Retina (tissue), 1 donor: ENCODE measurements at places on chromosomes 7 and 10.

DNA sequence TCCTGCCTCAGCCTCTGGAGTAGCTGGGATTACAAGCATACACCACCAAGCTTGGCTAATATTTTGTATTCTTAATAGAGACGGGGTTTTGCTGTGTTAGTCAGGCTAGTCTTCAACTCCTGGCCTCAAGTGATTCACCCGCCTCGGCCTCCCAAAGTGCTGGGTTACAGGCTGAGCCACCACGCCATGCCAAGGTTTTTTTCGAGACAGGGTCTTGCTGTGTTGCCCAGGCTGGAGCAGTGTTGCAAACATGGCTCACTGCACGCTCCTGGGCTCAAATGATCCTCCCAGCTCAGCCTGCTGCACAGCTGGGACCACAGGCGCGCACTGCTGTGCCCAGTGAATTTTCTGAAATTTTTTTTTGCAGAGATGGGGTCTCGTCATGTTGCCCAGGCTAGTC is 3.3 kb upstream of the SEC31B start:
- no peak for DNase-seq

GRCh38 chr10:88067737-88068136 is 204.3 kb downstream of the PTEN start:
- no peak for DNase-seq

- DNase-seq = no peak
These were observed 148.1 kb downstream of the ADARB2 start for GRCh38 chr10:1589257-1589656.

GRCh38 chr10:54796881-54797280 is 4.2 kb downstream of the PCDH15 start:
- DNase-seq = peak; percentile 6

DNA sequence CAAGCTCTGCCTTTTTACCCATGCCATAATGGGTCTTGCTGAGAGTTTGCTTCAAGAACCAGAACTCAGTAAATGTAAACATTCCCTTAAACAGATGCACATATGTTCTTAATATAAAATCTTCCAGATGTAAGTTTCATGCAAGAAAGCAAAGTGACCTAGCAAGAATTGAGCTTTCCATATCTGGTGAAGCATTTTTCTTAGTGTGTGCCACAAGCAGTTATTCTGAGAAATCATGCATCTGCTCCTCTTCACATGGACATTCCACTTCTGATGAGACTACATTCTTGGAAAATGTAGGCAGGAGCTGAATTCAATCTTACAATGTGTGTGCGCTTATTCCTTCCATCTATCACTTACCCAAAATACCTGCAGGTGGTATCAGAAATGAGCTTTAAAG is 227.8 kb upstream of the LRRTM3 start:
- no peak for DNase-seq

GRCh38 chr7:121697731-121698316 is 175.1 kb upstream of the PTPRZ1 start:
- DNase-seq = no peak

GRCh38 chr10:109957092-109957797 is 33.9 kb upstream of the XPNPEP1 start:
- peak; percentile 50 for DNase-seq

DNA sequence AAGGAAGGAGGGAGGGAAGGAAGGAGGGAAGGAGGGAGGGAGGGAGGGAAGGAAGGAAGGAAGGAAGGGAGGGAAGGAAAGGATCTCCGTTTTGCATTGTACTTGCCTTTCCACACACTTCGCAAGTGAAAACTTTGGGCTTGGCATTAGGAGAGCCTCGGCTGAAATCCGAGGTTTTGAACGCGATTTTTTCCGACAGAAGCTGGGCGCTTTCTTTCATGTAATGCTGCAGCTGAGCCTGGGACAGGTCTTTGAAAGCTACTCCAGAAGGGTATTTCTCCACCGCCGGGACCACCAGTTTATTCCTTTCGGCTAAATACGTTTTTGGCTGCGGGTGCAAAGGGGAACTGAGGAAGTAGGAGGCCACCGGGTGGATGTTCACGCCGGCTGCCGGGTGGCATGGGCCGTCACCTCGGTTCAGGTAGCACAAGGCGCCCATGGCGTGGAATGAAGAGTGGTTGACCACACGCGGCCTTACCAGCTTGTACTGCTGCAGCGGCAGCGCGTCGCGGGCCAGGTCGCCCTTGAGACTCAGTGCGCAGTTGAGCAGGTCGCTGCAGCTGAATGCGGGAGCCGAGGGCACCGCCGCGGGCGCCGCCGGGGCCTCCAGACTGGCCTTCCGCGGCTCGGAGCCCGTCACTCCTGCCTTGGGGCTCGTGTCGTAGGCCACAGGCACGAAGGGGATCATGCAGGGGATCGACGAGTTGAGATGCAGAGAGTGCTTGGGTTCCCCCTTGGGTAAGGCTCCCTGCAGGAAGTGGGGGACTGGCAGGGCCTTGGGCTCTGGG is 825 bp downstream of the FEZF1 start:
- peak; percentile 87 for DNase-seq

GRCh38 chr10:77857272-77857671 is 69.3 kb downstream of the DLG5 start:
- DNase-seq = no peak

DNA sequence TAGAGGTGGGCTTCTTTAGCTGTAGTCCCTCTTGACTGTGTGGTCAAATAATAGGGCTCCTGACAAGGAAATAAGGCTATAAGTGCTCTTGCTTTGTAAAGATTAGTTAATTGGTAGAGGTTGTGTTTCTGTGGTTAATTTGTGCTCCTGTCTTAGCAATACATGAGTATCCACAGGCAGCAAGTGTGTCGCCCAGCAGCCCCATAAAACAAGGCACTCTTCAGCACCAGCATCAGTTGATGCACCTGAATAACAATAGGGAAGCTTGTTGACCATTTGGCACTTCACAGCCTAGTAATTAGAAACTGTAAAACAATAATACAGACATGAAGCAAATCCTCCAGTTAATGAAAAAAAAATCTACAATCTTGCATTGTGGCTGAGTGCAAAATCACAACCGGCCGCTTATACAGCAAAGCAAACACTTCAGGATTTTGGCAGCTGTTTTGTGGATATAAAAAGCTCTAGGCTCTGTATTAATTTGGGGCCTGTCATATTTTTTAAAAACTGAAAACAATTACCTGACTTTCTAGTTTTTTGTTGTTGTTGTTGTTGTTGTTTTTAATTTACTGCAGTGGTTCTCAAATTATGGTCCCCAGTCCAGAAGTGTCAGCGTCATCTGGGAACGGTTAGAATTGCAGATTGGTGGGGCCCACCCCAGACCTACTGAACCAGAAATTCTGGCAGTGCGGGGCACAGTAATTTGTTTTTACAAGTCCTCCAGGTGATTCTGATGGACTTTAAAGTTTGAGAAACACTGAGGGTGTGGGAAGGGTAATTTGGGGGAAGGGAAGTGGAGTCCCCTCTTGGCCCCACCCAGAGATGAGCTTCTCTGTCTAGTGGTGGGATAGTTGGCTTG is 56.8 kb downstream of the AUTS2 start:
- no peak for DNase-seq

DNA sequence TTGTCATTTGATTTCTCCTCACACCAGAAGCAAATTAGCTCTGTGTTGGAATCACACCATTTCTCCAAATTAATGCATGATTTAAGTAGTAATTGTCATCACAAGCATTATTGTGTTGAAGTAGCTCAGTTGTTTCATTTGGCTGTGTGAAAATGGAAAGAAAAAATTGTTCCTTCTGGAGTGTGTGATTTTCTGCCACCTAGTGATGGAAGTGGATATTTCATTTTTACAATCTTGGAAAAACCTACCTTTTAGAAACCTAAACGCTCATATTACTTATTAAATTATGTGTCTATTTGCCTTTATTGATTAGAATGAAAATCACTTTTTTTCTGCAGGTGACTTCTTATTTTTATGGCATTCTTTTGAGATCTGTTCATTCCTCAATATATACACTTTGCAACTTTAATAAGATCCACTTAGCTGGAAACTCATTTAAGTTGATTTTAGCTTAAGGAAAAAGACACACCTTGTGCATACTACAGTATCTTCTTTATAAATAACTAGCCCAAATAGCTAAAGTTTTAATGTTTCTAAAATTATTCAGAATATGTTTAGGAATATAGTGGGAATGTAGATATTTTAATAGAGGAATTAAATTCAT is 50.0 kb downstream of the SRI start:
- peak; percentile 26 for DNase-seq

GRCh38 chr10:59839576-59839975 is 66.8 kb downstream of the CCDC6 start:
- no peak for DNase-seq

DNA sequence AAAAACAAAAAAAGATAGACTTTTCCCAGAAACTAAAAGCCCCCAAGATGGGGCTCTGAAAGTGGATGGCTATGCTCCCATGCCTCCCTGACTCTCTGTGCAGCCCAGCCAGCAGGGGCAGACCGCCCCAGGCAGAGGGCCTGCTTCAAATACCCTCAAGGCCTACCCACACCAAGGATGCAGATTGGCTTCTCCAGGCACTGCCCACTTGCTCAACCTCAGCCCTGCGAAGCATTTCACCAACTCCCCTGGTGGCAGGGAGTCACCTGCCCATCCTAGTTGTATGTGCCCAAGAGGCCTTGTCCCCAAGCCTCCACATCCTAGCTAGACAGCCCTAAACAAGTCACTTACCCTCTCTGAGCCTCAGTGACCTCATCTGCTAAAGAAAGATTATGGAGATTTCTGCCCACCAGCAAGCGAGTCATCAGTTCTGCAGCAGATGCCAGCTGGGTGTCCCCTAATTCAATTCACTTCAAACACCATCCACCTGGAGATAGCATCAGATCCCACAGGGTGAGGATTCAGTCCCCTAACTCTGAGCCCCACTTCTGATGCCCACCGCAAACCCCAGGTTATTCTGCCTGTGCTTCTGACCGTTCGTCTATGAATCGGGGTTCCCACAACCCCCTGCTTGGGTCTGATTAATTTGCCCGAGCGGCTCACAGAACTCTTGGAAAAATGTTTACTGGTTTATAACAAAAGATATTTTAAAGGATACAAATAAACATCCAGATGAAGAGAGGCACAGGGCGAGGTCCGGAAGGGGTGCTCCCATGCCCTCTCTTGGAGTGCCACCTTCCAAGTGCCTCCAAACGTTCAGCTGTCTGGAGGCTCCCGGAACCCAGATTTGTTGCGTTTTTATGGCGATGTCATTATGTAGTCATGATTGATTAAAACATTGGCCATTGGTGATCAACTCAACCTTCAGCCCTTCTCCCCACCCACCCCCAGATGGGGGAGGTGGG is 18.6 kb upstream of the ZMIZ1 start:
- no peak for DNase-seq

GRCh38 chr10:96275685-96276418 is 4.5 kb upstream of the BLNK start:
- no peak for DNase-seq

DNA sequence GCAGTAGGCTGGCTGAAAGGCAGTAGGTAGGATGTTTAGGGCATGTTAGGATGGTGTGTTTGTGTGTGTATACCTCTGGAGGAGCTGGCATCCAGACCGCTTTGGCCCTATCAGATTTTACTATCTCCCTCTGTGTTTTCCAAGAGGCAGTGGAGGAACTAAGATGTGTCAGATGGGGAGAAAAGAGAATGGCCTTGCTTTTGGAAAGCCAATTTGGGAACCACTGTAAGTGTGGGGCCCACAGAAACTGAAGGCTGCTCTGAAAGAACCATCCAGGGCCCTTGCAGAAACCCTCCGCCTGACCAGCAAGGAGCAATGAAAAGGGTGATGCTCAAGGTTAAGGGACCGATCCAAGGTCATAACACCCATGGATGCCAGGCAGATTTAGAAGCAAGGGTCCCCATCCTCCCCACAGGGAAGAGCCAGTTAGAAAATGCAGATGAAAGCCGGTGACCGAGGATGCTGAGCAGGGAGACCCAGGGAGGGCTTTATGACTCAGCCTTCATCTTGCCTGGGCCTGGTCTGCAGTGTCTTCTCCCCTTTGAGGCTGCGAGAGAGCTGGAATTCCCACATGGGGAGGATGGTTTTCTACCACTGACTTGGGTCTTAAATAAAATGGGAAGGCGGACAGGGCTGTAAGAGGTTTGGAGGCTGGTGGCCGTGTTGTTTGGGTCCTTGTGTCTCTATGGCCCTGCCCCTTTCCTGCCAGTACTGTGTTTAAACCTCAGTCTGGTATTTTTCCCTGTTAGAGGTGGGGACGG is 275.8 kb downstream of the LRMDA start:
- no peak for DNase-seq

DNA sequence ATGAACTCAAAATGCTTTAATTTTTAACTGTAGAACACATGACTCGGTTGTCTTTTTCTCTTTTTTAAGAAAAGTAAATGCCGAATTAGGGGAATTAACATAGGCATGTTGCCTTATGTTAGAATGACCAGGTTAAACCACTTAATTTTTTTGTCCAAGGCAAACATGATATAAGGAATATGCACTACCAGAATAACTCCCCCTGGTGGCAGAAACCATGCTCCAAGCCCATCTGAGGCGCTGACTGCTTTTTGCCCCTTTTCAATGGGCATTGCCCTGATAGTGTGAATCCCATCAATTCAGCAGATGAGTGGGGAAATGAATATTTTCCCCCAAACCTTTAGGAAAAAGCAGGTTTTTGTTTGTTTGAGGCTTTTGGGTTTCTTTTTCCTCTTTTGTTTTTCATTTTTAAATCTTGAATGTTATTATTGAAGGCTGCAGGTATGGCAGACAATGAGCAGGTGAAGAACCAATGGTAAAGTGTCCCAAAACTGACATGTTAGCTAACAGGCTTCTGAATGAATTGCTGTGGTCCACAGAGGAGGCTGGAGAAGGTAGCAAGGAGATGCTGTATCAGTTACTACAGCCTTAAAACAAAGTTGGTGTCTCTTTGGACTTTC is 284.3 kb downstream of the SORCS3 start:
- peak; percentile 58 for DNase-seq

DNA sequence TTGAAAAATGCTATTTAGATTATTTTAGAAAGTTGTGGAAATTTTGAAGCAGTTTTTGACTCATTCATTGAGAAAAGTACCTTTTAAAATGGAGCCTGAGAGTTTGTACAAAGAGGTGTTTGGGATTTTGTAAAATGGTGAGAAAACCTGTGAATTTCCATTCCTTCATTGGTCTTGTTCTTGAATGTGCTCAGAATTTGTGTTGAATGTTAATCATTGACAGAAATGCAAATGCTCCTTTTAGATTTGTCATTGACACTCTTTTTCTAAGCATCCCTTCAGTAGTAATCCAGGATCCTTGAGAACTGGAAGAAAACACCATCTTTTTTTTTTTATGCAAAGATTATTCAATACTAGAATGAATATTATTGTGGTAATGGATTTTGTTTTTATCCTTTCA is 74.8 kb downstream of the LCOR start:
- DNase-seq = no peak

DNA sequence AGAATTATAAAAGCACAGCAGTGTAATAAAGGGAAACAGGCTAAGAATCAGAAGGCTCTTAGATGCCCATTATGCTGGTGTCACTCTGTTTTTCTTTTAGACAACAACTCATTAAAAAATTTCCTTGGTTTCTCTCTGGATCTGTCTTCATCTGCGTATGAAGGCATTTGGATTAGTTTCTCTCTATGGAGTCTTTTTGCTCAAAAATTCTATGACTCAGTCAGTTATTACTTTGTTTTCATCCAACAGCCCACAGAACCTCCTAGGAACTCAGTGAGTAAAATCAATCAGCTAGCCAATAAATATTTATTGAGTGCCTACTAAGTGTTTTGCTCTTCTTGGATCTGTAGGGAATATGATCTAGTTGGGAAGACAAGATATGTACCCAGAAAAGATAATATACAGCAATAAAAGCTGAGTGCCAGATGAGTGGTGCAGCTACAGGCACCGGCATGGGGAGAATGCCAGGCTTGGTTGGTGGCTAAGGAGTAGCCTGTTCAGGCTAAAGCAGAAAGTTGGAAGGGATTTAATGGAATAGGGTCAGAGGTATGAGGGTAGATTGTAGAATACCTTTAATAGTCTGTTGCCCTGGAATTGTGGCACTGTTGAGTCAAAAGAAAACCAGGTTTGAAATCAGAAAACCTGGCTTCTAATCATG is 156.2 kb downstream of the LRRC4 start:
- DNase-seq = no peak
